Esophagus squamous epithelium (tissue), 5 donors: ENCODE measurements at places on chromosomes 12 and 14.

- DNase-seq = no peak
These were observed 12.7 kb downstream of the SCYL2 start for GRCh38 chr12:100279607-100280244.

- no peak for DNase-seq
These were observed 44.8 kb downstream of the KNTC1 start for GRCh38 chr12:122571821-122572220.

DNA sequence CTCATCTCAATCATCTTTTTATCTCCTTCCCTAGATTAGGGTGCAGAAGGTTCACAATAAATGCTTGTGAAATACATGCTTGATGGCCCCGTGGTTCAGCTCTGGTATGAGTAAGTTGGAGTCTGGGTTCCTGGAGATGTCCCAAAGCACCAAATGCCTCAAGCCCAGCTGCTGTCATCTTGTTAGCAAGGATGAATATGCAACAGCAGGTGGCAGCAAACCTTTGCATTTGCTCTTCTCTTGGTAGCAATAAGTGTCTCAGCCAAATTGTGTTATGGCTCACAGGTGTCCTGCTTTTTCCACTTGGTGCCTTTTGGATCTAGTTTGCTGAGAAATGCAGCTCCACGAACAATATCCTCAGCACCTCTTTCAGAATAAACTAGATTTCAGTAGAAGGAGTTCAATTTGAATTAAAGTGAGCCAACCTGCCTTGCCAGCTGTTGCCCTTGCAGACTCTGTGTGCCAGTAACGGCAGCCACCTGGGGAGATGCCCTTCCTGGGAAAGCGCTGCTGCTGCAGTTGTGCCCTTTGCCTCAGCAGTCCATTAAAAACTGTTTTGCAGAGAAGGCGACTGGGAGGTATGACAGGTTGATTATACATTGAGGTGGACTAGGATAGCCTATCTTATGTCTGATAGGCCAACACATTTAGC is 417.3 kb downstream of the SNAPC1 start:
- no peak for DNase-seq

DNA sequence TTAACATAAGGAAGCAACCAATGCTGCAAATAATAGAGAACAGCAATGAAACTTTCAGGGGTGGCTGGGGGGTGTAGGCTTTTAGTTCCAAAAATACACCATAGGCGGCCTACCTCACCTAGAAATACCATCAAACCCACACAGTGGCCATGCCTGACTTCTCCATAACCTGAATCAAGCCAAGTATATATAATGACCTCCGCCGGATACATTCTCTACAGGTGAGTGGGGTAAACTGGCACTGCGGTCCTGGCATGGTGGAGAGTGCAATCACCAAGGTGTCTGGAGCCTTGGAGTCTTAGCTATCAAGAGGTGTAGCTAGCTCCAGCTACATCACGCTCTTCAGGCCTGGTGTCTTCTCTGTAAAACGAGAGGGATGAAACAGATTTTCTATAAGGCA is 1.2 kb downstream of the ZBTB25 start:
- DNase-seq = no peak

DNA sequence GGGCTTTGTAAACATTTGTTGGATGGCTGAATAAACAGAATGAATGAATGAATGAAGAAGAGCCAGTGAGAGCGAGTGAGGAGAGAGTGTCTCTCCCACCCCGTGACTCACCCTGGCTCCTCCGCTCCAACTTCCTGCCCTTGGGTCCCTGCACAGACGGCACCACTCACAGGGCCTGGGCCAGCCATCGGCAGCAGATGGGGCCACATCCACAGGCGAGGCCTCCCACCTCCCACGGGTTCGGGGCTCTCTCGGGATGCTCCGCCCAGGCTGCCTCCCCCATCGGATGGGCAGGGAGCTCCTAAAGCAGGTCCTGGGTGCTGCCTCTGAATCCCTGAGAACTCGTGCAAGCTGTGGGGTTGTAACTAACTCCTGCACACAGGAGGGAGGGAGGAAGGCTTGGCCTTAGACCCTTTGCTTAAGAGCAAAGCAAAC is 41.3 kb downstream of the CCNK start:
- no peak for DNase-seq

GRCh38 chr12:57832966-57833365 is 13.6 kb downstream of the CTDSP2 start:
- DNase-seq = no peak

- DNase-seq = no peak
These were observed 954 bp upstream of the CALCOCO1 start for GRCh38 chr12:53728206-53728605.

- DNase-seq = no peak
These were observed 653.0 kb downstream of the RPL10L start for GRCh38 chr14:45998554-45998953.

- no peak for DNase-seq
These were observed 3.3 kb upstream of the KRT75 start for GRCh38 chr12:52437508-52437907.

DNA sequence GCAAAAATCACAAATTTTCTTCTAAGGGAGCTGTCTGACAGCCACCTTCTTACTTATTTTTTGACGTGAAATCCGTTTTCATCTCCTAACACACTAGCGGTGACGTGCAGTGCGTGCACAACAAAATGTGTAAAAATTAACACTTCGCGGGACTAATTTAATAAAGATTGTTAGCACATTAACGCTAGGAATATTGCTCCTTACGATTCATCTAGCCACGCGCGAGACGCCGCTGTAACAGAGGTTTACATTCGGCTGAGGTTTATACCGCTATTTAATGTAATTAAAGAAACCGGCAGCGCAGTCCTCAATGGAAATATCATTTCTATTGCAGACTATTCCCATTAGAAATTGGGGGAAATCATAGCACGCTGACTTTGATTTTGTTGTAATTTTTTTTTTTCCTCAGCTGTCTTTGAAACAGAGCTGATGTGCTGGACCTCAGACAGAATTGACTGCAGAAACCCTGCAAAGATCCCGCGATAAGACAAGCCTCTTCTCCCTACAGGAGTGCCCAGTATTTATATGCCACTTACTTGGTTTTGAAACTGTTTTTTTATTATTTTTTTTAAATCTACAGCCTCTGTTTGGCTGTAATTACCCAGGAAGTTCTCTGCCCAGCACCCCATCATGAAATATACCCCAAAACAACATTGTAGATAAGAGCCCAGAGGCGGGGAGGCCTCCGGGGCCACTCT is 31.2 kb downstream of the BCL11B start:
- DNase-seq = no peak

GRCh38 chr12:102570256-102570655 is 89.9 kb upstream of the IGF1 start:
- DNase-seq = no peak
